Colonic mucosa (tissue), 4 donors: ENCODE measurements at places on chromosomes 1 and 21. TPM values are rescaled to one million over a fixed set of nuclear protein-coding genes. Genes with fewer than 3 reads are reported as not detected.
A peak's percentile ranks its signal among the peaks of the same experiment; 100 is the strongest.

GRCh38 chr1:245235156-245235555, 80.4 kb downstream of the KIF26B start:
- DNase-seq = no peak

DNA sequence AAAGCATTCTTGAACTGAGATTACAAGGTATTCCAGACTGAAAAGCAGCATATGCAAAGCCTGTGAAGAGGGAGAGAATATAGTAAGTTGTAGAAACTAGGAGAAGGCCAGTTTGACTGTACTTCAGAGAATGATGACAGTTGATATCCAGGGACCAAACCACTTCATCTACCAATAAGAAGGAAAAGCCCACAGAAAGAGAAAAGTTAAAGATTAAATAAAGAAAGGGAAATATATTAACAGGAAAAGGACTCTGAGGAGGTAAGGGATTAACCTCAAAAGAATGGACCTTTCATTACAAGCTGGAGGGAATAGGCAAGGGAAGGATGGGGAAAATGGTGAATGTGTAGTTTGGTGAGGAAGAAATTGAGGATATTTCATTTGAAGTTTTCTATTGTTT, 180.2 kb upstream of the CACYBP start:
- DNase-seq = no peak

DNA sequence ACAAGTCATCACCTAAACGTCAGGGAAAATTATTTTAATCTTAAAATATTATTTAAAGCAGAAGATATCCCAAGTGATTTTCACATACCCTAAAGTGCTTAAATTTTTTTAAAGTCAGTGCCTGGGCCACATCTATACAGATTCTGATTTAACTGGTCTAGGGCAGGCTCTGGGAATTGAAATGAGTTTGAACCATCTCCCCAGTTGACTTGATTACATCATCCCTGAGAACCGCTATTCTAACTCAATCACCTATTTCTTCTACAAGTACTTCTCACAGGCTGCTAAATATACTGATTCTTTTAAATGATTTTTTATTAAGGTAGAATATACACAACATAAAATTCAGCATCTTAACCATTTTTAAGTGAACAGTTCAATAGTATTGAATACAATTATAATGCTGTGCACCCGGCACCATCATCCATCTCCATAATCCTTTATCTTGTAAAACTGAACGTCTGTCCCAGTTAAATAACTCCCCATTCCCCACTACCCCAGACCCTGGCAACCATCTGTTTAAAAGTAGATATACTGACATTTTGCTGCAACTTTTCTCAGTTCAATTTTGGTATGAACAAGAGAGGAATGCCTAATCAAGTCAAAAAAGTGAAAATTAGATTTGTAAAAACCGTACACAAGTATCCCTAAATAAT, 19.5 kb downstream of the GART start:
- no peak for DNase-seq

GRCh38 chr1:42873670-42874069, 27.3 kb downstream of the ZNF691 start:
- DNase-seq = no peak

DNA sequence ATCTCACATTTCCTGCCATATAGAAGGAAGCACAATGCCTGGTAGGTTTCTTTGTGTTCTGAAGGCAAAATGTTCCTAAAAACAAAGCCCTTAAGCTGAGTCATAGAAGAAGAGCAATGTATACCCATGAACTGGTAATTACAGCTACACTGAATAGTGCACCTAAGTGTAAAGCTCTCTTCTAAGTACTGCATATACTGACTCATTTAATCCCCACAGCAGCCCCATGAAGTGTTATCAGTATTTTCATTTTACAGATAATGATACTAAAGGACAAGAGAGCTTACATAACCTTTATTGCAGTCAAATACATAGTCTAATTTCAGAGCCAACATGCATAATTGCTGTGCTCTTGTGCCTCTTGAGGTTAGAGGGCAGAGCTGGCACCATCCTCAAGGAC, 239.9 kb downstream of the DPYD start:
- no peak for DNase-seq

DNA sequence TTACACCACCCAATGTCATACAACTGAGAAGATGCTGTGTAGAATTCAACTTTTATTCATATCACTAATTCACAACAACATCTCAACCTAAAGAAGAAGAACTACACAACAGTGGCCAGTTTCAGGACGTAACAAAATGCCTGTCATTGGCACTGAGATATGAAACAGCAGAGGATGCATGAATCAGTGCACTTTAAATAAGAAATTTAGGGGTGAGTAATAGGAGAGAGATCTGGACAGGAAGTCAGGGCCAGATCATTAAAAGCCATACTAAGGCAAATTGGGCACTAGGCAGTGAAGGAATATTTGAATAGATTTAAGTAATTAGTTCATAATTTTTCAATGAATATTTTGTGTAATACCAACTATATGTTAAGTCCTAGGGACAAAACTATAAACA, 510.5 kb downstream of the PLPP3 start:
- no peak for DNase-seq

- no peak for DNase-seq
These were observed 752 bp upstream of the ACTA1 start for GRCh38 chr1:229434641-229435051.

GRCh38 chr1:44229435-44230167, 16.3 kb downstream of the DMAP1 start:
- no peak for DNase-seq

S100A16 gene
- total RNA-seq = 288 TPM

DNA sequence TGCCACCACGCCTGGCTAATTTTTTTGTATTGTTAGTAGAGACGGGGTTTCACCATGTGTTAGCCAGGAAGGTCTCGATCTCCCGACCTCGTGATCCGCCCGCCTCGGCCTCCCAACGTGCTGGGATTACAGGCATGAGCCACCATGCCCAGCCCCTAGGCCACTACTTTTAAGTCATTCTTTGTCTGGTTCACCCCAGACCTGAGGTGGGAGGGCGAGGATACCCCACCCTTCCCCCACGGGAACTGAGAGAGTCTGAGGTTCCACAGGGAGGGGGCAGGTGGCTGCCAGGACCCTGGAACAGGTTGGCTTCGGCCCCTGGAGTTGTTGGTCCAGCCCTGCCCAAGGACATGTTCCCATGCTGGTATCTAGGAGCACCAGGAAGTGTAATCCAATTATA, 7.7 kb upstream of the SDC3 start:
- DNase-seq = no peak

- no peak for DNase-seq
These were observed 419.1 kb downstream of the ADGRL2 start for GRCh38 chr1:82219841-82220240.

DNA sequence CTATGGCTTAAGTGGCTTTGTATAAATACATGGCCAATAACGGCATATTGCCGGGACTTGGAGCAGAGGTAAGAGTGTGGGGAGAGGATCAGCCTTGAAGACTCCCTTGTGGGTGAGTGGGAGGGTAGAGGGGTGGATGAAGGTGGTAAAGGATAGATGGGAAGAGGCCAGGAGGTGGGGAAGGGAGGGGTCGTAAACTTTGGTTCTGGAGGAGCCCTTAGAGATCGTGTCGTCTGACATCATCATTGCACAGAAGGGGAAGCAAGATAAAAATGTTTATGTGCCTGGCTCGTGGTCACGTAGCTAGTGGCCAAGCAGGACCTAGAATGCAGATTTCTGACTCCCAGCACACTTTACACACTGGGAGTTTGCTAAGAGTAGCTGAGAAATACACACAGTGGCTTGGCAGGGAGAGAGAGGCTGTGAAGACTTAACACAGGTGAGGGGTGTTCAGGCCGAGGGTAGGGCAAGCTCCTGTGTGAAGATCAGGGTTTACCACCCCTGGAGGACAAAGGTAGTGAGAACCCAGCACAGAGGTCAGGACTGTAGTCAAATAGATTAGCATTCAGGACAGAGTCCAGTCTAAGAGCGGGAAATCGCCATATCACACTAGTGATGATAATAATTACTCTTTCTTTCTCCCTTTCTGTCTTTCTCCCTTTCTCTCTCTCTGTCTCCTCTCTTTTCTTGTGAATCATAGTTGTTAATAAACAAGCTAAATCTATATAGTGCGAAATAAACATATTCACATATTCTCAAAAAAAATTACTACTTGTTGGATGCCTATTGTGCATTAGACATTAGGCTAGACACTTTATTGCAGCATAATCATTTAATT, 75.5 kb downstream of the LRRC8D start:
- no peak for DNase-seq

DNA sequence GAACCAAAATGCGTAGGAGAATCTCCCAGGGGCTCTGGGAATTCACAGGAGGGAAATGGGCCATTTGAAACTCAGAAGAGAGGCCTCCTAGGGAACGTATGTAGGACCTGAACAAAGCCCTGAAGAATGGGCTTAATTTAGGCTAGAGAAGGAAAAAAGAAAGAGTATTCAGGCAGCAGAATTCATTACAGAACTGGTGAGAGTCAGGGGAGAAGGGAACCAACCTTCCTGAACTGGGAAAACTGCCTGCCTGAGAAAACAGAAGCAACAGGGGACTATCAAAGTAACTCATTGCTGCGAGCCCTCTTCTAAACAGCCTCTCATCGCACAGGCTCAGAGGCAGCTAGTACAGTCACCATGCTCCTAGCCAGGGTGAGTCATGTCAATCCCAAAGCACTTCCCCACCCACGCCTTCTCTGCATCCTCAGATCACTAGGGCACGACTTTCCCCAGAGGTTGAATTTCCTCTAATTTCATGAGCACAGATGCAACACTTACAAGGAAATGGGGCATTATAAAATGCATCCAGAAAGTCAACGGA, 98.1 kb downstream of the ADSS2 start:
- DNase-seq = peak; percentile 80

DNA sequence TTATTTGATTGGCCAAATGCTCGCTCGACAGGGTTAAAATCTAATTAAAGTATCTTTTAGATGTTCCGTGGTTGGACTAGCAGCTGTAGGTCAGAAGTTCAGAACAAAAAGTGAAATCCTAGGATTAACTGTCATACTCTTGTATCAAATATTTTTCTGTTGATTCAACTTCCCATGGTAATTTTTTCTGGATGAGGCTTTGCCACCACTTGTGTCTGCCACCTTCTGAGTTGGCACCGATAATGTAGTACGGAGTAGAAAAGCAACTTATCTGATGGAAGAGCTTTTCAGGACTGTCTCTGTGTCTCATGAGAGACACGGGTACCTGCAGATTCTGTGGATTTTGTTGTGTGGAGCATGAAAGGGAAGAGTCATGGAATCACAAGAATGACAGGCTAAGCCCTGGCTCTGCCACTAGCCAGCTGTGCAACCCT, 44.6 kb upstream of the CNN3 start:
- DNase-seq = no peak

DNA sequence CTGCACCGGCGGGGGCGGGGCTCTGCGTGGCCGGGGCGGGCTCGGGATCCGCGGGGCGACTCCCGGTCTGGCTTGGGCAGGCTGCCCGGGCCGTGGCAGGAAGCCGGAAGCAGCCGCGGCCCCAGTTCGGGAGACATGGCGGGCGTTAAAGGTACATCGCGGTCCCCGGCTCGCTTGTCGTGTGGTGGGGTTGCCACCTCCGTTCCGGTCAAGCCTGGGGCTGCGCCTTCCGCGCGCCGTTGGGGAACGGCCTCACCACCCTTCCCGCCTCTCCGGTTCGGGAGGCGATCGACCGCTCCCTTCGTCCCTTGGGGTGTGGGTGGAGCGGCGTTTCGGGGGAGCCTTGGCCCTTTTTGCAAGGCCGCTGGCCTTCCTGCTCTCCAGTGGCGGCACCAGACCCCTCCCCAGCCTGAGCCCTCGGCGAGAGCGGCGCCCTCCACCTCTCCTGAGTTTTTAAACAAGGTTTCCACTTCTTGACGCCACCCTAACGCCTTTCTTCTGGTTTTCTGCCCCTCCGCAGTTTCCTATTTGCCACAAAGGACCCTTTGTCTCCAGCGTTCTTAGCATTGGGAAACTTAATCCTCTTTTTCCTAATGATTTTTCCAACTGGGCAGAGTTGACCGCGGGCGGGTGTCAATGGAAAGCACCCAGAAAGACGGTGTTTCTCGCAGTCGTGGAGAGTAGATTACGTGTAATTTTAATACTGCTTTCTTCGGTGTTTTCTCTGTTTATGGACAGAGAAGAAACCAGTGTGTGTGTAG, at the start of the genes LEPR and LEPROT:
LEPR (plus strand) TSS at position 79 of the 761 bp plus-strand sequence. CDS start 144,898 bp downstream, outside the sequence.
LEPROT (plus strand) TSS at position 79 of the 761 bp plus-strand sequence; CDS start at position 136, 57 bp downstream.
- DNase-seq = no peak

DNA sequence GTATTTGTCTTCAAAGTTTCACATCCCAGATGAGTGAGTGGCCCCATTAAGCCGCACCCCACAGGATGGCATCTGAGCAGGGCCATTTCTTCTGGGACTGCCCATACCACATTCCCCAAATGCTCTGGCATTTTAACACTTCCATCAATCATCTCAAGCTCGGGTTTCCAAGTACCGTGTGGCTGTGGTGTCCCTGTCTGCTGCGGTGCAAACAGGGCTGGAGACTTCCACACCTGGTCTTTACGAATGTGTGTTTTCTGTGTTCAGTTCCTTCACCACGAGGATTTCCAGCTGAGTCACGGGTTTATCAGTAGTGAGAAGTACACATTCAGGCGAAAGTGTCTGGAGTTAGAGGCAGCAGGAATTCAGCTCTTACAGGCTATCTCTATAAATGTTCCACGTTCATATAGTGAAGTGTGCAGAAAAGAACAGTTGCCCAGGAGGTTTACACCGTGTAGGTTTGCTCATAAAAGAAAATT, 195.2 kb downstream of the RHOU start:
- no peak for DNase-seq

DNA sequence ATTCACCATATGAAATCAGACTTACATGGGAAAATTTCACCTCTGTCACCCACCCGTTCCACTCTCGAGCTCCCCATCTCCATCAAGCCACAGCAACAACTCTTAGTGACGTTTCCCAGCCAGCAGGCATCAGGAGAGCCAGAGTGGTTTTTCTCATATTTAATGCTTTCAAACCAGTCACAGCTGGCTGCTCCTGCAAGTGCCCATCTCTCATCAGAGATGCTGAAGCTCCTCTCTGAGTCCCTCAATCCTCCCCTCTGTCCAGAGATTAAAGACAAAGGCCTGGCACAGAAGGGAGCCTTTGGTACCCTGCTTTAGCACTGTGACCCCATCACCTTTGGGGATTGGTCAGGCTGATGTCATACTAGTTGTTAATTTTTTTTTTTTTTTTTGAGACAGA, 277.3 kb downstream of the DNM3 start:
- no peak for DNase-seq

- no peak for DNase-seq
These were observed 19.0 kb downstream of the RRP1 start for GRCh38 chr21:43808367-43808766.

GRCh38 chr1:83102630-83103071, 896.3 kb downstream of the TTLL7 start:
- DNase-seq = no peak

TENT5C gene
- 40.7 TPM for total RNA-seq

SEMA4A gene
- total RNA-seq = 5.6 TPM

GRCh38 chr21:22890656-22891055, 1892.4 kb downstream of the NCAM2 start:
- no peak for DNase-seq

GRCh38 chr1:2384130-2384860, 7.1 kb downstream of the MORN1 start:
- DNase-seq = no peak
